ENCODE measurements at places on chromosomes 3 and 15.

DNA sequence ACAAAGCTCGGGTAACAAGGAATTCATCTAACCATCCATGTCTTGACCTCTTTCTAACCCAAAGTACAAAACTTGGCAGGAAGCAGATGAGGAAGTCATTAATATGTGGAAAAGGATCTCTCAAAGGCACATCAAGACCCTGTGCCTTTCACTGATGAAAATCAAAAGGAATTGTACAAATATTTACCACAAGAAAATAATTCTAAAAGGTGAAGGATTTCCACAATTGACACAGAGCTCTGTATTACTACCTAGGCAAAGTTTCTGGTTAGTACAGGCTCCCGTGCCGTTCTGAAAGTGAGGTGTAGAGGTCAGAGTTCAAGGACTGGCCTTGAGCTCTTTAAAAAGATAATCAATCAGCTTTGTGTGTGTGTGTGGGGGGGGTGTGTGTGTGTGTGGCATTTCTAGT lies 239.7 kb upstream of the ICE2 start:
- DNase-seq: no peak

GRCh38 chr3:123749711-123750110 lies 134.4 kb downstream of the MYLK start:
- DNase-seq: no peak

- no peak for DNase-seq
Observed at GRCh38 chr15:88255484-88256278, 858 bp downstream of the NTRK3 start.

DNA sequence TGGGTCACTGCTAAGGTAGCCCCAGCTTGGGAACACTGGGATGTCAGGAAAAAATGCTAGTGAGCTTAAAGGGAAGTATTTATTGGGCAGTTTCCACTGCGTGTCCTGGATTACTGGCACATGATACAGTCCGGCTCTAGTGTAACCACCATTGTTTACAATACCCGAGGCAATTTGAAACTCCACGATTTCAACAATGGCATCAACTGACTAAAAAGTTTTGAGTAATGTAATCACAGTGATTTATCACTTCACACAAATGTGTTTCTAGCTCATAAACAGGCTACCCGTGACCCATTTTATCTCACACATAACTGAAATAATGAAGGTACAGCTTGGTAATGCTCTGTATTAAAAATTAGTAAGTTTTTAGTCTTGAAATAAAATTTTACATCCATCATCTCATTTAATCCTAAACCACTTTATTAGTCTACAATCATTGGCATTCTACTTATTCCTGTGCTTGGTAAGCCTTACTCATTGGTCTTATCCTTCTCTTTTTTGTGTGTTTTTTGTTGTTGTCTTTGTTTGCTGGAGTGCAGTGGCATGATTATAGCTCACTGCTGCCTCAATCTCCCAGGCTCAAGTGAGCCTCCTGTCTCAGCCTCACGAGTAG lies 7.6 kb downstream of the ZMAT3 start:
- DNase-seq: no peak

DNA sequence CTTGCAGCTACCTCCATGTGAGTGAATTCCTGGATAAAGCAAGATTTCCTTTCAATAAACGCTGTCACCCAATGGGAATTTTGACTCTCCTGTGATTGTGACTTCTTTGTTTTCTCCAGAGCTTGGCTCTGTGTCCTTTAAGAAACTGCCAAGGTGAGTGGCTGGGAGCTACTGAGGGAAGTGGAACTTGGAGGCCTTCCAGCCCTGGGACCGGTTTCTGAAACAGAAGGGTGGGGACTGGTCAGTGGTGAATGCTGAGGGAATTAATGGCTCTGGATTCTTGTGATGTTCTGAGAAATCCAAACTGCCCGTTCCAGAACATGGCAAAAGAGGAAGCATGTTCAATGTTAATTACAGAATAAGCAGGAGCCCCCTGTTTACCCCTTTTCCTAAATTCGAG lies 41.1 kb upstream of the MYZAP start:
- no peak for DNase-seq

DNA sequence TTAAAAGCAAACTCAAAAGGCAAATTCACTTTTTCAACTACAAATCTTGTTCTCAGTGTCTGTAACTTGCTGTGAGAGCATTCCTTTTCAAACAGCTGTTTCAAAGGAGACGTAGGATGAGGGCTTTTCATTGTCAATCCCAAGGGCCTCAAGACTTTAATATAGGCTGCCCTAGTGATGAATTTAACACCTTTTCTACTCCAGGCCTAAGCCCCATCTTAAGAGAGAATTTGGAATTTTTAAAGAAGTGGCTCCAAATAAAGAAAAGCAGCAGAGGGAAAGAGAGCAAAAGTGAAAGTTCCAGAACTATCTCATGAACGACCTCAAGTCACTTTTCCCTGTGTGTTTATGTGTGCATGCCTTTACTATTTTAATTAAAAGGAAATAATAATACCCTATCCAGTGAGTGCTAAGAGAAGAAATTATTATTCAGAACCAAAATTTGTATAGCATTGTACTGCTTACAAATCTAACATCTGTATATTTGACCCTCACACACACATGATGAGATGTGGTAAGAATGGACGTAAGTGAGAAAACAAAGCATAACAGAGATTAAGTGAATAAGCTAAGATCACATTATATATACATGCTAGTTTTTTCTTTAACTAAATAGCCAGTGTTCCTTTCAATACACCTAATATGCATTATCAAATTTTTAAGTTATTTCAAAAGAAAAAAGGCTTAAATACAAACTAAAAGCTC lies 196.4 kb downstream of the VGLL3 start:
- no peak for DNase-seq

DNA sequence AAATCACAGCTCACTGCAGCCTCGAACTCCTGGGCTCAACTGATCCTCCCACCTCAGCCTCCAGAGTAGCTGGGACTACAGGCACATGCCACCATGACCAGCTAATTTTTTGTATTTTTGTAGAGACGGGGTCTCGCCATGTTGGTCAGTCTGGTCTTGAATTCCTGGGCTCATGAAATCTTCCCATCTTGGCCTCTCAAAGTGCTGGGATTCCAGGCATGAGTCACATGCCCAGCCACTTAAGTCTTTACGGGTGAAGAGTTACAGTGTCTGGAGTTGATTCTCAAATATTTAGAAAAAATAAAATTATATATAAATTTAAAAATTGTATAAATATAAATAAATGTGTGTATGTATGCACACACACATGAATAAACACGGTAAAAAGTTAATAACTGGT lies 14.5 kb upstream of the KBTBD12 start:
- no peak for DNase-seq

DNA sequence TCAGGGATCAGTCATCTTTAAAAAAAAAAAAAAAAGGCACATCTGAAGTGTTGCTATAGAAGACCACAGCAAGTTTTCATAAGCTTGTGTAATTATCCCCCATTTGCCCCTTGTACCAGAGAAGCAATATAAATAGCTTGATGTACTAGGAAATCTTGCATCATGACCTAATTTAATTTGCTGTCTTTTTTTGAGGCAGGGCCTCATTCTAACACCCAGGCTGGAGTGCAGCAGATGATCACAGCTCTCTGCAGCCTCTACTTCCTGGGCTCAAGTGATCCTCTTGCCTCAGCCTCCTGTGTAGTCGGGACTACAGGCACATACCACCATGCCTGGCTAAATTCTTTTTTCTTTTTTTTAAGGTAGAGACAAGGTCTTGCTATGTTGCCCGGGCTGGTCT lies 88.7 kb downstream of the ARIH1 start:
- DNase-seq: no peak

DNA sequence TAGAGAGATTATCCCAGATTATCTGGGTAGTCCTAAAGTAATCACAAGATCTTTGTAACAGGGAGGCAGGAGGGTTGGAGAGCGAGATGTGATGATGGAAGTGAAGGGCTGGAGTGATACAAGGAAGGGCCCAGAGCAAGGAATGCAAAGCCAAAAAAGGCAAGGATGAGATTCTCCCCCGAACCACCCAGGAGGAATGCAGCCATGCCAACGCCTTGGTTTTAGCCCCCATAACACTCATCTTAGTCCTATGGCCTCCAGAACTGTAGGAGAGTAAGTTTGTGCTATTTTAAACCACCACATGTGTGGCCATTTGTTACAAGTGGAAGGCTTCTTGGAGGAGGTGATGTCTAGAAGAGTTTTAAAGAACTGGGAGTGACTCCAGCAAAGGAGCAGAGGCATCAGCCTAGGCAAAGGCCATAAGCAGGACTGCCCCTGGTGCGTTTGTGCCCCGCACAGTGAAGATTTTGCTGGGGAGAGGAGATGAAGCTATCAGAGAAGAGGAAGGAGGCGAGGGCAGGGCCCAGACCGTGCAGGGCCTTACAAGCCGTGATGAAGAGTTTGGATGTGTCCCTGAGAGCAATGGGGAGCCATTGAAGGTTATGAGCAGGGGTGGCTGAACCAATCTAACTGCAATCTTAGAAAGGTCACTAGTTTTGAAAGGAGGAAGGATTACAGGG lies 25.3 kb upstream of the CORO2B start:
- DNase-seq: no peak

GRCh38 chr3:95341314-95341713 lies 1278.5 kb downstream of the NSUN3 start:
- DNase-seq: no peak

DNA sequence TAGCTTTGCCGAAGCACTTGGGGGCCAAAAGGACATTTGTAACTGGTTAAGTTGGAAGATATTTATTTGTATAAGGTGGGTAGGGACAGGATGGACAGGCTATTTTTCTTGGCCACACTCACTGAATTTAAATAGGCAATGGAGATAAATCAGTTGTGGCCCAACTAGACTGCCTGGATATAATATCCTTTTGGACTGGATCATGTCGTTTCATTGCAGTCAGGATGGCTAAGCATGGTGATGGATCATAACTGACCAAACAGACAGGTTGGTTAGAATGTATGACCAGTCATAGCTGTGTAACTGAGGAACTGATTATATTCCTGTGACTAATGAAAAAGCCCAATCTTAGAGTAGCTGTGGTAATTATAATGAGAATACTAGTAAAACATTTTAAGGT lies 284.0 kb downstream of the LPP start:
- no peak for DNase-seq

DNA sequence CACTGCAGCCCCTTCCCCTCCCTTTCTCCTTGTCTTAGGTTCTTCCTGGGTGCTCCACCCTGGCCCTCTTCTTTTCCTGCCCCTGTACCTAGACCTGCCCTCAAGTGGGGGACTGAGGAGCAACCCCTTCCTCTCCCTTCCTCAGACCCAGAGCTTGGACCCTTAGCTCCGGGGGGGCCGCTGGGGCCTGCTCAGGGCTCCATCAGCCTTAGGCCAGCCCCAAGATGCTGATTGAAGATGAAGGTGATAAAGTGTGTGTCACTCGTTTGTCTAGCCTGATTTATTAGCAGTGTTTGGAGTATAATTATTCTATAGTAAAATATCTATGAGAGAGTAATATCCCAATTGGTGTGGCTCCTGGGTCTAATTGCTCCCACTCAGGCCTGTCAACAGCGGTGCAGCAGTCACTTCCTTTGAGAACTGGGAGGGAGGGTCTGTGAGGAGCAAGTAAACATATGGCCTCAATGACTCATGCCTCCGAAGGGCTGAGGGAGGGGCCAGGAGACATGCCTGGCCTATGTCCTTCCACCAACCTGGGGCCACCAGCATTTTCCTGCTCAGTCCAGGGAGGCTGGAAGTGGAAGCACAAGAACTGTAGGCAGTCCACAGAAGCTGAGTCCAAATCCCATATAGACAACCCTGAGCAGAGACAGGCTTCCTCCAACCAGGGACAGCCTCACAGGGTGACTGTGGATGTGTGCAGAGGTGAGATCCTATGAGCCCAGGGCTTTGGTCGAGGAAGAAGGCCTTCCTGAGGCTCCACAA lies 123.2 kb downstream of the DNAJB8 start:
- DNase-seq: no peak

DNA sequence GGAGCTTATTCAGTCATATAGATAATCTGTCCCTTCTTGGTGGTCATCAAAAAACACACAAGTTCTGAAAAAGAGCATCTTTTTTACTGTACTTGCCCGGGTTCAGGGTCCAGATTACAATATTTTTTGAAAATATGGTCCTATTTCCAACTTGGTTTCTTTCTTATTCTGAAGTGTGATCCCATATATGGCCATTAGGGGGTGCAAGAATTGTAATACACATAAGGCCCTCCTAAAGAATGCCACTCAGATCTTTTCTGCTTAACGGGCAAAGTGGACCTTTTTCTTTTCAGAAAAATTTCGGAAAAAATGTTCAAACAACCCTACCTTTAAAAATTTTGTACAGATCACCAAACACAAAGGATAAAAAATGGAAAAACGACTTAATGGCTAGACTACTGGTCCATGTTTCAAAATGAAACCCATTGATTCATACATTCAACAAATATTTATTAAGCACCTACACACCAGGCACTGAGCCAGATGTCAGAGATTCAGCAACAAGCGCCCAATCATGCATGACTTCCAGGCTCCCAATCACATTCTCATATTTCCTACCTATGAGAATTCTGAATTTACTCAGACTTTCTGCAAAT lies 102.0 kb upstream of the MYRIP start:
- DNase-seq: no peak

DNA sequence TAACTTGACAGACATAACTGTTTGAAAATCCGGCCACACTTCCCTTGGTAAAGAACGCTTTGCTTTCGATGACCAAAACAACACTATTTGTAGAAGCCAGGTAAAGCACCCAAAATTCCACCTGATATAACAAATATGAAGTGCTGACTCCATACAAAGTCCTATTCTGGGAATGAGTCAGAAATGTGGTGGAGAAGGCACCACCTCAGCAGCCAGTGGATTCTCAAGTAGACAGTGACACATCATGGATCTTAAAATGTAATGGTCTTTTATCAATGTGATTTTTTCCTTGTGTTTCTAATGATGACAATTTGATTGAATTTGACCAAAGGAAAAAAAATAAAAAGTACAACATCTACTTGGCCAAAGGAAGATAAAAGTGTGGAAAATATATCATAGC lies 135.0 kb upstream of the WNT5A start:
- DNase-seq: no peak

DNA sequence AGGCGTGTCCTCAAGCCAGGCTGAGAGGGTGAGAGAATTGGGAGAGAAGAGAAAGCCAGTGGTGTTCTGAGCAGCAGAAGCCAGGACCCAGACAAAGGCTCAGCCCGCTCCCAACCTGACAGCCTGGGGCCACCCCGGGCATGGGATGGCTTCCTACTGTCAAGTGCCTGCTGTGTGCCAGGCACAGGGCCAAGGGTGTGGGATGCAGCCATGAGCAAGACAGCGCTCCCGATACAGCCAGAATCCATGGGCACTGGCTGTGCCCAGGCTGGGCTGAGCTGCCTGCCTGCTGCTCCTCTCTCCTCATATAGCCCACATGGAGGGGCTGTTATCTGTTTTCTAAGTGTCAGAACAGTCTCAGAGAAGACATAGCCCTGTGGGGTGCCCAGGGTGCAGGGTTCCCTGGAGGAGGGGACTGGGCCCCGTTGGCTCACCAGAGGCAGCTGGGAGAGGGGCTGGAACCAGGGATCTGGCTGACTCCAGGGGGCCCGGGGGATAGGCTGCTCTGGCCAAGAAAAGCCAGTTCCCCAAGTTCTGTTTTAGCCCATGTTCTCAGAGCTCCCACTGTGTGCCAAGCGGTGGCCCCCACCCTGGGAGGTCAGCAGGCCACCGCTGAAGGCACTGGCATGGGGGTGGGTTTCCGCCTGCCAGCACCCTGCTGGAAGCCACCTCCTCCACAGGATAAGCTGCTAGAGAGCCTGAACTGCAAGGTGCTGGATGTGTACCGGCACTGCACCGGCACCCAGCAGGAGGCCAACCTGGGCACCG lies 39.0 kb downstream of the CFAP100 start:
- DNase-seq: no peak

- DNase-seq: no peak
Observed at GRCh38 chr3:181354140-181354539, 357.6 kb upstream of the SOX2 start.

GRCh38 chr15:48592221-48592731 lies 53.2 kb downstream of the FBN1 start:
- DNase-seq: no peak

All from CD4-positive, alpha-beta T cell treated with Interleukin-15 for 1 hour (primary cell).